Endodermal cell (in vitro differentiated cells): ENCODE measurements at places on chromosomes 12 and 14.

GRCh38 chr12:34016361-34016760, 5.9 kb upstream of the ALG10 start:
- H3K36me3 ChIP-seq, result no peaks in the 10 kb centered on the region
- no peaks in the 10 kb centered on the region for H3K4me1 ChIP-seq
- H3K27me3 ChIP-seq, result no peaks in the 10 kb centered on the region
- DNase-seq, result peak; percentile 62

- H3K27ac ChIP-seq, result no peak overlapping the region
- no peaks in the 10 kb centered on the region for H3K4me1 ChIP-seq
- DNase-seq, result peak; percentile 63
- no peaks in the 10 kb centered on the region for H3K36me3 ChIP-seq
Observed at GRCh38 chr12:77615332-77615731, 215.4 kb upstream of the NAV3 start.

DNA sequence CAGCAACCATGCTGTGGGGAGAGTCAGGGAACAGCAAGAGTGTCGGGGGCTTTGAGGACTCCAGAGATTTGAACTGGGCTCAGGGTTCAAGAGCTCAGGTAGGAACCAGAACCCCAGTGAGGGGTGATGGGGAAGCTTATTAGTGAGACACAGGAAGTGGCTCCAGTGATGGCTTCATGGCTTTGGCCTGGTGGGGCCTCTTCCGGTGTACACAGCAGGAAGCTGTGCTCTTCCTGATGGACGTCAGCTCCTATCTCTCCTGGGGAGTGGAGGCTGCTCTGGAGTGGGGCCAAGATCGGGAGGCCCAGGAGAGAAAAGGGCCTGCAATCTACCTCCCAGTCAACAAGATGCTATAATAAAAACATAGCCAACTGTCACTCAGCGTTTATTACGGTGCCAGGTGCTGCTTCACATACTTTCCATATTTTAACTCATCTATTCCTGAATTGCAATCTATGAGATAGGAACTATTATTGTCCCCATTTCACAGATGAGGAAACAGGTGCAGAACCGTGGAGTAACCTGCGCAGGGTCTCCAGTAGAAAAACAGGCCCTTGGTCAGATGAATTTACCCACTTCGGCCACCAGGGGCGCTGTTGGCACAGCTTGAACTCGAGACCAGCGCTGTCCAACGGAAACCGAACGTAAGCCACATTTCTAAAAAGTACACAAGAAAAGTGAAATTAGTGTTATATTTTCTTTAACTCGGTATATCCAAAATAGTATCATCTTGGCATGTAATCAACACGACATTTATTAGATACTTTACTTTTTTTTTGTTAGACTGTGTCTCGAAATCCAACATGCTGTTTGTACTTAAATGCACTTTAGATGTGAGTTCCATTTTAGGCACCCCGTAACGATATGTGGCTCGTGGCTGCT, 63.6 kb upstream of the DLK1 start:
- no peaks in the 10 kb centered on the region for H3K27me3 ChIP-seq
- H3K27ac ChIP-seq, result no peak overlapping the region
- no peaks in the 10 kb centered on the region for H3K36me3 ChIP-seq
- no peaks in the 10 kb centered on the region for H3K4me1 ChIP-seq
- peak; percentile 89 for DNase-seq

GRCh38 chr12:126747530-126748149, 1519.3 kb upstream of the TMEM132C start:
- H3K4me3 ChIP-seq, result no peak overlapping the region
- no peaks in the 10 kb centered on the region for H3K27me3 ChIP-seq
- H3K36me3 ChIP-seq, result no peaks in the 10 kb centered on the region
- H3K4me1 ChIP-seq, result no peaks in the 10 kb centered on the region
- peak; percentile 92 for DNase-seq
- no peak overlapping the region for H3K27ac ChIP-seq

GRCh38 chr12:2636741-2637340, 157.9 kb upstream of the FKBP4 start:
- H3K4me1 ChIP-seq, result no peaks in the 10 kb centered on the region
- H3K36me3 ChIP-seq, result no peaks in the 10 kb centered on the region
- no peaks in the 10 kb centered on the region for H3K27me3 ChIP-seq
- no peak overlapping the region for H3K27ac ChIP-seq
- H3K4me3 ChIP-seq, result no peak overlapping the region
- peak; percentile 43 for DNase-seq

DNA sequence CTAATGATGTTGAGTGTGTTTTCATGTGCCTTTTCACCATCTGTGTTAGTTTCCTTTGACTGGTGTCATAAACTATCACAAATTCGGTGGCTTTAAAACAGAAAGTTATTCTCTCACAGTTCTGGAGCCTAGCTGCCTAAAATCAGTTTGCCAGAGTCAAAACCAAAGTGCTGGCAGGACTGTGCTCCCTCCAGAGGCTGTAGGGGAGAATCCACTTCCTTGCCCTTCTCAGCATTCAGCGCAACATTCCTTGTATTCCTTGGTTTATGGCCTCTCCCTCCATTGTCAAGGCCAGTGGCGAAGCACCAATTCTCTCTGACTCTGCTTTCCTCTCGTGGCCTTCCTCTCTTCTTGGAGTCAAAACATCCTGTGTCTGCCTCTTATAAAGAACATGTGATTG, 174.2 kb upstream of the PDE3A start:
- H3K27me3 ChIP-seq, result no peaks in the 10 kb centered on the region
- peaks cover 4% of the 10 kb centered on the region for H3K4me1 ChIP-seq
- H3K4me3 ChIP-seq, result no peak overlapping the region
- DNase-seq, result peak; percentile 87
- H3K36me3 ChIP-seq, result no peaks in the 10 kb centered on the region

DNA sequence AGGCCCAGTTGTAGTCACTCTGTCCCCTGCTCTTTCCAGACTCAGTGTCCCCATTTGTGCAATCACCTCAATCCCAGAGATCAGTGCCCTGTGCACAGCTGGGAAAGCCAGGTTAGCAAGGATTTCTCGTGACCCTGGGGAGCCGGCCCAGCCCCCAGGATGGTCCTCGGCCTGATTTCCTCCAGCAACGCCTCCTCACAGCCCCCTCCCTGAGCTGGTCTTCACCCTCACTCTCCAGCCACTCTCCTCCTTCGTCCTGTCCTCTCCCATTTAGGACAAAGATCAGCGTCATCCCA, 194.8 kb upstream of the C14orf180 start:
- DNase-seq, result no peak
- no peaks in the 10 kb centered on the region for H3K27me3 ChIP-seq
- H3K27ac ChIP-seq, result peak overlapping the region; percentile 93
- H3K4me1 ChIP-seq, result no peaks in the 10 kb centered on the region

GRCh38 chr12:53204351-53204750, 2.7 kb downstream of the ITGB7 start:
- H3K27me3 ChIP-seq, result no peaks in the 10 kb centered on the region
- no peak overlapping the region for H3K27ac ChIP-seq

DNA sequence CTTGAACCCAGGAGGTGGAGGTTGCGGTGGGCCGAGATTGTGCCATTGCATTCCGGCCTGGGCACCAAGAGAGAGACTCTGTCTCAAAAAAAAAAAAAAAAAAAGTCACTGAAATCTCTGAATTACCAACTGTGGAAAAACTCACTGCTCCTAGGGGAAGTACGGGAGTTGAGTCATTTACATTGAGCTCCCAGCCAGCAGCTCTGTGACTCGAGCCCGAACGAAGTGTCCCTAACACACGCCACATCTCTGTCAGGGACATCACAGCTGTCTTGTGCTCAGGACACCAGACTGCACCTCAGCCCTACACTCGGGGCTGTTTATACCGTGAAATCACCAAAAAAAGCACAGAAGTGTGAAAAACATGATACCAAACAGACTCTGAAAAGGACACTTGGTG, 21.1 kb downstream of the ATP6V0A2 start:
- H3K4me3 ChIP-seq, result no peak overlapping the region
- DNase-seq, result no peak
- H3K36me3 ChIP-seq, result peaks cover 84% of the 10 kb centered on the region
- H3K4me1 ChIP-seq, result no peaks in the 10 kb centered on the region
- H3K27me3 ChIP-seq, result no peaks in the 10 kb centered on the region
- no peak overlapping the region for H3K27ac ChIP-seq

- H3K27me3 ChIP-seq, result peaks cover 85% of the 10 kb centered on the region
- H3K4me1 ChIP-seq, result peaks cover 2% of the 10 kb centered on the region
- DNase-seq, result no peak
- H3K27ac ChIP-seq, result no peak overlapping the region
Observed at GRCh38 chr14:95659293-95659989, 26.8 kb upstream of the TCL1B start.

DNA sequence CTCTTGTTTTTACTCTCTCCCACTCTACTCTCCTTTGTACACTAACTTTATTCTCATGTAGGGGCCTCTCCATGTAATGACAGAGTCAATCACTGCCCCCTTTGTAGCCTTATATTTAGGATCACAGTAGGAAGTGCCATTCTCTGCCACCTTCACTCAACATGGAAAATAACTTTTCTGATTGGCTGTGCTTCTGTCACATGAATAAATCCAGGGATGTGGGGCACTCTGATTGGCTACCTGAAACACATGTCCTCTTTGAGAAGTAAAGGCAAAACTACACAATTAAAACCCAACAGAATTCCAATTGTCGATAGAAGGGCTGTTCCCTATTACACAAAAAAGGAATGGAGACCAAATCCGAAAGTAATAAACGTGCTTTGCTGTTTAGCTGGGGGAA, at the start of gene RNASE9:
Gene RNASE9 (minus strand): TSS at position 87 of the 400 bp plus-strand sequence.
- H3K27ac ChIP-seq, result no peak within 1 kb of the TSS
- H3K4me1 ChIP-seq, result peaks cover 13% of the 10 kb centered on the region
- no peak within 1 kb of the TSS for H3K4me3 ChIP-seq
- no peaks in the 10 kb centered on the region for H3K36me3 ChIP-seq
- H3K27me3 ChIP-seq, result no peaks in the 10 kb centered on the region

GRCh38 chr14:50218501-50218900, 12.9 kb downstream of the SOS2 start:
- DNase-seq, result no peak
- no peaks in the 10 kb centered on the region for H3K36me3 ChIP-seq
- H3K4me3 ChIP-seq, result no peak overlapping the region
- no peak overlapping the region for H3K27ac ChIP-seq

GRCh38 chr12:47219243-47219642, 139.5 kb upstream of the AMIGO2 start:
- no peak for DNase-seq
- no peaks in the 10 kb centered on the region for H3K4me1 ChIP-seq
- no peak overlapping the region for H3K27ac ChIP-seq
- no peaks in the 10 kb centered on the region for H3K27me3 ChIP-seq
- no peak overlapping the region for H3K4me3 ChIP-seq

DNA sequence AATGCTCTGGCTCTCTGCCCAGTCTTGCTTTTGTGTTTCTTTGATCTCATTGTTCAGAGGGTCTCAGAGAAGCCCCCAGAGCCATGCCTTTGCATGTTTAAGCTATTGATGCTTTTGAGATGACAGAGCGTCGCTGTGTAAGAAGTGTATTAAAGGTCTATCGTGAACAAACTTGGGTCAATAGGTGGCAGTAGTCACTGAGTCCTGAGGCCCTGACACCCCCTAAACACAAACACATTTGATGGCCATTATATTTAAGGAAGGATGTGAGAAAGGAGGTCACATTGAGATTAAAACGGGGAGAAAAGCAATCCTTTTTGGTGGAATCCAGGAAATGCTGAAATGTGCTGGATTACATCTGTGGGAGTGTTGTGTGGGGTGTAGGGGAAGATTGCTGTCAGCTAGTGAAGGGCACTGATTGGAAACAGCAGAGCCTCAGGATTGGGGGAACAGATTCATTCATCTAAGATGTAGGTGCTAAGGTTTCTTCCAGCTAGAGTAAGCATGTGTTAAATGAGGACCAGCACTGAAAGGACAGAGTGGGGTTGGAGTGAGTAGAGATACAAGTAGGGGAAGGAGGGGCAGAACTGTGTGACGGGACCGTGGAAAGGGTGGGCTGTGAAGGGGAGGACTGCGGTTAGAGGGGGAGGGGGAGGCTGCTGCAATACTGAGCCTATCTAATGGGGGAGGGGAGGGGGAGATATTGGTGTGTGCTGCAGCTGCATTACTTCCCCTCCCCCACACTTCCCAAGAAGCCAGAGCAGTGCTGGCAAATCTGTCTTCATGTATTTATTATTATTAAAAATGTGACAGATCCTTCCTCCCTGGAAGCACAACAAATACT, 12.7 kb downstream of the NGDN start:
- peaks cover 17% of the 10 kb centered on the region for H3K4me1 ChIP-seq
- no peaks in the 10 kb centered on the region for H3K27me3 ChIP-seq
- peak overlapping the region; percentile 49 for H3K27ac ChIP-seq
- no peak overlapping the region for H3K4me3 ChIP-seq
- DNase-seq, result peak; percentile 45

- H3K27ac ChIP-seq, result no peak overlapping the region
- no peak overlapping the region for H3K4me3 ChIP-seq
- no peaks in the 10 kb centered on the region for H3K27me3 ChIP-seq
- no peak for DNase-seq
Observed at GRCh38 chr14:71688576-71688975, 243.7 kb upstream of the RGS6 start.

GRCh38 chr12:120522568-120522967, 6.4 kb downstream of the COQ5 start:
- no peaks in the 10 kb centered on the region for H3K27me3 ChIP-seq
- no peak for DNase-seq
- peaks cover 12% of the 10 kb centered on the region for H3K36me3 ChIP-seq
- no peak overlapping the region for H3K27ac ChIP-seq
- H3K4me1 ChIP-seq, result no peaks in the 10 kb centered on the region
- no peak overlapping the region for H3K4me3 ChIP-seq

DNA sequence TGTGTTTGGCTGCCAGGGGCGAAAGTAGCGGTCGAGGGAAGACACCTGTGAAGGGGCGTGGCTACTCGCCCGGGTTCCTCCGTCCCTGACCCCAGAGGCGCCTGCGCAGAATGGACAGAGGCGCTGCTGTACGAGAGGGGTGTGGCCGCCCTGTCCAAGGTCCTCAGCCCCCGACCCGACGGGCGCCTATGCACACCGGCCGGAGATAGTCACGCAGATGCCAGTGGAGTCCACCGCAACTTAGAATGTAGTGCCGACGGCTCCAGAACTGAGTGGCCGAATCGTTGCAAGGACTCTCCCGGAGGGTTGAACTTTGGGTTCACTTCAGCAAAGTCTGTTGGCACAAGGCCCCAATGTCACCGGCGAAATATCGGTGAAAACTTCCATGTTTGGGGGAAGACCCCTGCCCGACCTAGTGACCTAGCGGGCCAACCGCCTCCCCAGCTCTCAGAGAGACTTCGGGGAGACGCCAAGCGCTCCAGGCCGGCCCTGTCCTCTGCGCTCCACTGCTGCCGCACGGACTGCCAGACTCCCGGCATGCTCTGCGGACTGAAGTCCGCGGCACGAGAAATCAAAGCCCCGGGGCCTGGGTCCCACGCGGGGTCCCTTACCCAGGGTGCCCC, 541 bp upstream of the RNU6-7 start:
- H3K4me1 ChIP-seq, result no peaks in the 10 kb centered on the region
- peak; percentile 98 for DNase-seq
- peak overlapping the region; percentile 95 for H3K27ac ChIP-seq
- no peaks in the 10 kb centered on the region for H3K27me3 ChIP-seq
